ENCODE measurements at places on chromosomes 1 and 21. TPM values are rescaled to one million over a fixed set of nuclear protein-coding genes. Genes with fewer than 3 reads are reported as not detected.

The SRSF4 gene
- total RNA-seq = 49.6 TPM

The SOAT1 gene
- 18.6 TPM for total RNA-seq

The HPCAL4 gene
- 1.2 TPM for total RNA-seq

The SYTL1 gene
- total RNA-seq = 8.7 TPM

The COQ8A gene
- total RNA-seq = 91.9 TPM

The GPR52 gene
- 3.4 TPM for total RNA-seq

The ADORA3 gene
- 0.88 TPM for total RNA-seq

The MTMR11 gene
- 22.9 TPM for total RNA-seq

The KCNN3 gene
- 5.3 TPM for total RNA-seq
